ENCODE measurements at places on chromosomes 13 and 19. TPM values are rescaled to one million over a fixed set of nuclear protein-coding genes. Genes with fewer than 3 reads are reported as not detected.

Gene ZNF529
- total RNA-seq = 13.7 TPM

Gene TJP3
- not detected for total RNA-seq

Gene PCDH8
- total RNA-seq = not detected

Gene ELSPBP1
- not detected for total RNA-seq

Gene TSEN34
- 82.1 TPM for total RNA-seq

Gene UPF1
- 51.2 TPM for total RNA-seq

All from cardiac atrium fibroblast (primary cell).